NCI-H1436 treated with DMSO at 0.1 percent for 48 hours (cell line): ENCODE measurements at places on chromosomes 12 and 14.

DNA sequence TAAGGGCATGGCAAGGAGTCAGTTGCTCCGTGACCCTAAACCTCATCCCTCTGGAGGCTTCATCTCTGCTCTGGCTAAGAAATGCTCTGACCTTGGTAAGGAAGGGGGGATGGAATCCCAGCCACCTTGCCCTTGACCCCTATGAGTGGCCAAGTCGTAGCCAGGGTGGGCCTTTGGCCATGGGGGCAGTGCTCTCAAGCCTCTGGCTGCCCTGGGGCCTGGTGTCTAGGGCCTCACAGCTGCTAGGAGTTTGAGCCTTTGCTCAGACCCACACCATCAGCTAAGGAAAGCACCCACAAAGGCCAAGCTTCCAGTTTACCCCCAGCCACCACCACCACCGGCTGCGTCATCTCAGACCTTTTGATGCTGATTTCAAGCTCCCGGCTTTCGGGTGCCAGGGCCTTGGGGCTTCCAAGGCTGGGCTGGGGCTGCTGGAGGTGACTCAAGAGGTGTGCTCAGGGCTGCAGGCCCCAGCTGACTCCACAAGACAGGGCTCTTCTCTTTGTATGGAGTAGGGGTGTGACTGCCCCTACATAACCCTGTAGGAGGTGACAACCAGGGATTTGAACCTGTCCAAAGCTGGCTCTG lies 3.7 kb downstream of the ASB2 start:
- DNase-seq = no peak

DNA sequence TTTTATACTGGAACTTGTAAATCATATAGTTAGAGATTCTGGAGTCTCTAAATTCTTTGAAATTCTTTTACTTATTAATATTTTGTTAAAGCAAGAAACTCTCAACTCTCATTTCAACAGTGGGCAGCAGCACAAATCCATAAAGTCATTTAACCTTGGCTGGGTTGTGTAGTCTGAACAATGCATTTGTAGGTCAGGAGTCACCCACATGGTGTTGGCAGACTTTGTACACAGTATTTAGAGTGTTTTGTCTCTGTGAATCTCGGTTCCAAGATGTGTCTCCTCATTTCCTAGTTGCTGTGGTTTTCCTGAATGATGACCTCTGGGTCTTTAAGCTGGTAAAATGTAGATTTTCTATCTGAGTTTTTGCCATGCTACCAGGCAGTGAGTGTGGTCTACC lies 20.8 kb upstream of the STRAP start:
- no peak for DNase-seq

- no peak for DNase-seq
Observed at GRCh38 chr14:76773188-76773885, 12.1 kb downstream of the VASH1 start.

DNA sequence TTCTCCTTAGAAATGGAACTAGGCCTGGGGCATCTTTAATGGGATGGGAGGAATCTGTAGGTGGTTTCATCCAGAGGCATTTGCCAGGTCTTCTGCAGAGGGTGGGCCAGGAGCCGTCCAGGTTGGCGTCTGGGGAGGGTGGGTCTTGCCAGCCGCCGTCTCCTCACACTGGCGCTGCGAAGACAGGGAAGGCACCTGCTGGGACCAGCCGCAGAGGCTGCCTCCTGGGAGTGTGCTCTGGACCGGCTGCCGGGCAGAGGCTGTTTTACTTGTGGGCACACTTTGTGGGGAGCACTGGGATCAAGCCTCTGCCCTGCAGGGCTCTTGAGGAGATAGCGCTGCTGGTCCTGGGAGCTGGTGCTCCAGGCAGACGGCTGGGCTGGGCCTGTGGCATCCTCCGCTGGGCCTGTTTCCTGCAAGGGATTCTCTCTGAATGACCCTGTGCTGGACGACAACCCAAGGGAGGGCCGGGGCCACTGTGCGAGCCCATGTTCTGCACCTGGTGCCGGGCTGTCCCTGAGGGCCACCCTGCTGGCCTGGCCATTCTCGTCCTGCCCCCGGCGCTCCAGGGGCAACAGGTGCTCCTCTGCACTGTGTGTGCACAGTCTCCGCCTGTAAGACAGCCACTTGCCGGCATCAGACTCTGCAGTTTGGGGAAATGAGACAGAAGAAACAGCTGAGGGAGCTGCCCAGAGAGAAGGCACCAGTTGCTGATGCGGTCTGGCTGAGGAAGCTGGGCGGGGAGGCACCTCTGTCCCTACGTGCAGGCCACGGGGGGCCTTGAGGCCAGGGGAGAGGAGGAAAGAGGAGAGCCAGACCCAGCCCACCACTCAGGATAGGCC lies 10.0 kb upstream of the TEX22 start:
- no peak for DNase-seq

DNA sequence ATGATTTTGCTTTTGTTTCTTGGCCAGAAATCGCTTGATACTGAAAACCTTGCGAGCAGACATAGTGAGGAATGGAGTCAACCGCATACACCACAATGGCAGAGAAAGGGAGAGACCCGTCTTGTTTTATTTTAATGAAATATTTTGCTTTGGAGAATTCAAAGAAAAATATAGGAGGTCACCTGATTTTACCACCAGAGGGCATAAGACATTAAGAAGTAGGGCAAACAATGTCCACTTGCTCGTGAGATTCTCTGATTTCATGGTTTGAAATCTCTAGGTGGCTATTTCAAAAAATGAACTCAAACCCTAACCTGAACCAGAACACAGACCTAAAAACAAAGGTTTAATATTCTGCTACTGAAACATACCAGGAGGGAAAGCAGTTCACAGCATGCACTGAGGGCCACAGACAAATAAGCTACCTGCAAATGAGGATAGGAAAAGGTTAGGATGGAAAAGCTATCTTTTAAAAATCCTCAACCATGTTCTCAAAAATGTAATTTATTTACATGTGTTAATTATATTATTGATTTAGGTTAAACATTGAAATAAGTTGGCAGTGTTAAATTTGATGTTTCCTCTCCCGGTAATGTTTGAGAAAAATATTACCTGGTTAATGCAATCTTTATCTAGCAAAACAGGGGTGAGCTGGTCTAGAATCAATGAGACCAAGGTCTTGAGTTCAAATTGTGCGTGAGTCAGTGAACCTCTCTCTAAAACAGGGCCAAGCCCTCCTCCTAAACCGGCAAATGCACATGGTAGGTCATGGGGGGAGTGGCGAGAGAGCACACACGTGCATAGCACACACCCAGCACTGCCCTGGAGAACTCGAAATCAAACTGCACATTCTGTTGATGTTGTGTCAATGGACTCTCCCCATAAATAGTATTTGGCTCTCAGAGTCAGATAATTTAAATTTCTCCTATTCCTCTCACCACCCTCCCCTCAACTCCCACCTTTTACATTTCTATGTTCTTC lies 12.5 kb downstream of the IFNG-AS1 start:
- DNase-seq = no peak
